Subcutaneous adipose tissue (tissue), 4 donors: ENCODE measurements at places on chromosomes 1 and 21. TPM values are rescaled to one million over a fixed set of nuclear protein-coding genes. Genes with fewer than 3 reads are reported as not detected.

FCRLB gene
- 1.5 TPM for total RNA-seq

FAF1 gene
- 55.4 TPM for total RNA-seq

OR2L5 gene
- 0.65 TPM for total RNA-seq

NEGR1 gene
- total RNA-seq = 32.3 TPM

CELA3A gene
- not detected for total RNA-seq

DTL gene
- total RNA-seq = 0.68 TPM

BRDT gene
- not detected for total RNA-seq

ZNF670 gene
- total RNA-seq = 3.2 TPM

SYT14 gene
- not detected for total RNA-seq

SLC45A1 gene
- total RNA-seq = 1.3 TPM

LDLRAP1 gene
- total RNA-seq = 18.1 TPM

OR2L13 gene
- total RNA-seq = not detected

NBPF6 gene
- total RNA-seq = not detected
